Astrocyte of the hippocampus (primary cell): ENCODE measurements at places on chromosomes 2 and 18.
A peak's percentile ranks its signal among the peaks of the same experiment; 100 is the strongest.

DNA sequence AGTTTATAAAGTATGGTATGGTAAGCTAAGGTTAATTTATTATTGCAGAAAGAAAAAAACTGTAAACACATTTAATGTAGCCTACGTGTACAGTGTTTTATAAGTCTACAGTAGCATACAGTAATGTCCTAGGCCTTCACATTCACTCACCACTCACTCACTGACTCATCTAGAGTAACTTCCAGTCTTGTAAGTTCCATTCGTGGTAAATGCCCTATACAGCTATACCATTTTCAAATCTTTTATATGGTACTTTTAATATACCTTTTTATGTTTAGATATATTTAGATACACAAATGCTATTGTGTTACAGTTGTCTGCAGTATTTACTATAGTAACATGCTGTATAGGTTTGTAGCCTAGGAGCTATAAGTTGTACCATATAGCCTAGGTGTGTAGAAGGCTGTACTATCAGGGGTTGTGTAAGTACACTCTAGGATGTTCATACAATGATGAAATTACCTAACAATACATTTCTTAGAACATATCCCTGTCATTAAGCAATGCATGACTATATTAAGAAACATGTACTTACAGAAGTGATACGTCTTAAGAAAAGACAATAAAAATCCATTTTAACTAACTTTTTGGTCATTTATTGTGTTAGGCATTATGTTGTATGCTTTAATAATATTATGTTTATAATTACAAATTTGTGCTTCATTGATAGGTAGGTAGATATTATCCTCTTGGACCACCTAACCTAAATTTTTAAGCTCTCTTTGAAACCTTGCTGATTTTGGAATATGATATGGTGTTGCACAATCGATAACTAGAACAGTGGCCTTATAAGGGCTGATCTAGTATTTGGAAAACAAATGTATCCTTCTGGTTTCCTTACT is 51.9 kb downstream of the VRK2 start:
- no peak for DNase-seq

GRCh38 chr2:230906471-230907230 is 18.4 kb downstream of the GPR55 start:
- no peak for DNase-seq

- DNase-seq = no peak
Measured at GRCh38 chr2:23124214-23124750, 260.7 kb upstream of the KLHL29 start.

DNA sequence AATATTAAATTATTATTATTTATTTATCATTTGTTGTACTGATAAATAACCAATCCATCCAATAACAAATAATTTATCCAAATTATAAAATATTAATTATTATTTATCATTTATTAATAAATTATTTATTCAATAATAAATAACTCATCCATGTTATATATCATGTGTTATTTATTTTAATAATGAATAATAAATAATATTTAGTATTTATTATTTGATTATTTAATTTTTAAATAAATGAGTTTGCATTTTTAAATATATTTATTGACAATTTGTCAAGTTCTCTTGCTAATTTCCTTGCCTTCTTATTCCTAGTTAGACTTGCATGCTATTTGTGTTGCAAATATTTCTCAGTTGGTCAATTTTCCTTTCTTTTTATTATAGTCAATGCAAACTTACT is 995.4 kb downstream of the TSN start:
- no peak for DNase-seq

DNA sequence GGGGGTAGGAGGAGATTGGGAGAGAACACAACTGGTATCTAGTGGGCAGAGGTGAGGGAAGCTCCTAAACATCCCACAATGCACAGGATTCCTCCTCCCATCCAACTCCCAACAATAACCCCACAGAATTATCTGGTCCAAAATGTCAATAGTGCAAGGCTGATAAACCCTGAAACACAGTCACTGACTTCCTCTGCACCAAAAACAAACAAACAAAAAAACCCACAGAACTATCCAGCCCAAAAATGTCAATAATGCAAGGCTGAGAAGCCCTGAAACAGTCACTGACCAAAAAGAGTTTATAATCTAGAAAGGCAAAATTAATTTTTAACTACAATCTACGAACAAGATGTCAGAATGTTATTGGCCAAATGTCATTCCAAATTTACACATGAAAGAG is 9.8 kb downstream of the TMX3 start:
- no peak for DNase-seq

- no peak for DNase-seq
Measured at GRCh38 chr2:126786765-126787164, 111.9 kb upstream of the TEX51 start.

GRCh38 chr18:48335829-48336228 is 73.4 kb downstream of the ZBTB7C start:
- DNase-seq = peak; percentile 21

GRCh38 chr2:179031731-179032408 is 18.1 kb downstream of the CCDC141 start:
- no peak for DNase-seq

DNA sequence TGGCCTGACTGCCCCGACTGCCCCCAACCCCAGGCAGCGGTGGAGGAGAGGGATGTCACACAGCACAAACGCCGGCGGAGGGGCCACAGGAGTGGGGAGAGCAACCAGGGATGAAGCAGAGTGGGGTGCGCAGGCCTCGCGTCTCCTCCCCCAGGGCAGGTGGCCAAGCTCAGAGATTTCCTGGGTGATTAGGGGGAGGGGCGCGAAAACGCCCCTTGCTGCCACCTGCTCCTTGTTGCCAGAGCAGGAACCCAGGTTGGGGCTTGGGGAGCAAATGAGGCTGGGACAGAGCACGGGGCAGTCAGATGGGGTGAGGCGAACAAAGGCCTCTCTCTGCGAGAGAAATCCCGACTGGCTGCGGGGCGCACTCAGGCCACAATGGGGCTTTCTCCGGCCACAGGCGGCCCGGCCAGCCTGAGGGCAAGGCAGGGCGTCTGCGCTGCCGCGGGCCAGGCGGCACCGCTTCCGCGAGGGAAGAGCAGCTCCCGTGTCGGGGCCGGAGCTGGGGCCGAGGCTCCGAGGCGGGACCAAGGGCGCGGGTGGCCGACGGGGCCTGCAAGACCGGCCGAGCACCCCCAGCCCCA is 11.5 kb downstream of the TEX44 start:
- no peak for DNase-seq

DNA sequence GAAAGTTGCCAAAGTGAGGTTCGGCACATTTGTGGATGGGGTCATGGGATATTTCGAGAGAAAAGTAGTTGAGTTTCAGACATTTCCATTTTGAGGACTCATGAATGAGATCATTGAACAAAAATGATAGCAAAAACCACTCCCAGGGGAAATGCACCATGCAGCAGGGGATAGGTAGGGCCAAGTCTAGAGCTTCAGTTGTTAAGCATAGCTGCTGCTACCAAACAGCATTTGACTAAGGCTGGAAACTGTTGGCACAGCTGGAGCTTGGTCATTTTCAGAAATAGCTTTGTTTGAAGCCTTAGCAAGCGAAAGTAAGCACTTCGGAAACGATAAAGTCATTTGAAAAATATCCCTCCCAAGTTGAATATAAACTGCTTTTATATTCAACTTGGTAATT is 431.8 kb downstream of the SOCS6 start:
- no peak for DNase-seq

GRCh38 chr2:182359027-182359989 is 67.5 kb downstream of the PDE1A start:
- DNase-seq = no peak

DNA sequence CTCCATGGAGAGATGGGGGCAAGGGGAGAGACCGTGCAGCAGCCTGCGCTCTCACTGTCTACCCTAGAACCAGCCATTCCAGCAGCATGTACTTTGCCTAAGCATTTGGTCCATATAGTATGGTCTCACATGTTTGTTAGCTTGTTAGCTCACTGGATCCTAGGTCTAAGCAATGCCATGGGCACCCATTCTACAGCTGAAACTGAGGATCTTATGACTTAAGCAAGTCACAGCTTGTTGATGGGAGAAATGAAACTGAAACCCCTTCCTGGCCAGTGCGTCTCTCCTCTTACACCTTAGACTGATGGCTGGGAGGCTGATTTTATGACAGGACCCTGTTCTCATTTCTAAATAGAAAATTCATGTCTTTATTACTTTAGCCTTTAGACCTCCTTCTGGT is 90.1 kb downstream of the EPAS1 start:
- no peak for DNase-seq

DNA sequence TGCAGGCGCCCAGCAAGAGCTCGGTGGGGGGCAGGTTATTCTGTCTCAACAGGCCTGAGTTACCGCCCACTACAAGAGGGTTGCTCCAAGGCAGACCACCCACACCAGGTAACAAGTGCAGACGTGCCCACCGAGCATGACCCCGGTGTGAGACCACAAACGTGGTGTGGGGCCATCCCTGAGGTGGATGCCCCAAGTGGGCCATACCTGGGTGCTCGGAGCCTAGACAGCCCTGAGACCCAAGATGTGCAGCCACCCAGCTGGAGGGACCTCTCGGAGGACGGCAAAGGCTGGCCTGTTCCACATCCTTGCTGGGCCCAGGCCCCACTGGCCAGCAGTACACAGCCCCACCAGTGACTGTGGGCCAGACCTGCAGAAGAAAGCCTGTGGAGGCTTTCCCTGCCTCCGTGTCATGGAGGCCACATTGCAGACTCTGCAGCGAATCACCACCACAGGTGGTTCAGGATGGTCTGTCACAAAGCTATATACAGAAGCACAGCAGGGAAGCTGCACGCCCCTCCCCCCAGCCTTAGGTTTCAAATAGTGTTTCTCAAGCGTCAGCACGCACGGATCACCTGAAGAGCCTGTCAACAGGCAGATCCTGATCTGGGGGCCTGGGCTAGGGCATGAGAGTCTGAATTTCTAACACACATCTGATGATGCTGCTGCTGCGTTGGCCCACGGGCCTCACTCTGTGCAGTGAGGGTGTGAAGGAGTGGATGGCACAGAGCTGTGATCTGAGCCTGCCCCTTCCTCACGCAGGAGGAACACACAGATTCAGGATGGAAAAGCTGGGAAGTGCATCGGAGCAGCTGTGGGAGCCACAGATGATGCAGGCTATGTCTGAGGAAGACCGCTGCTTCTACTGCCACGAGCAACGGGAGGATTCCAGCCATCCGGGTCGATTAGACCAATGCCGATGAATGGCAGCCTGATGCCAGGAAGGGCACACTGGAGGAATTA is 96.8 kb downstream of the UXS1 start:
- no peak for DNase-seq

- no peak for DNase-seq
Measured at GRCh38 chr2:179560257-179560735, 295.7 kb upstream of the SESTD1 start.

DNA sequence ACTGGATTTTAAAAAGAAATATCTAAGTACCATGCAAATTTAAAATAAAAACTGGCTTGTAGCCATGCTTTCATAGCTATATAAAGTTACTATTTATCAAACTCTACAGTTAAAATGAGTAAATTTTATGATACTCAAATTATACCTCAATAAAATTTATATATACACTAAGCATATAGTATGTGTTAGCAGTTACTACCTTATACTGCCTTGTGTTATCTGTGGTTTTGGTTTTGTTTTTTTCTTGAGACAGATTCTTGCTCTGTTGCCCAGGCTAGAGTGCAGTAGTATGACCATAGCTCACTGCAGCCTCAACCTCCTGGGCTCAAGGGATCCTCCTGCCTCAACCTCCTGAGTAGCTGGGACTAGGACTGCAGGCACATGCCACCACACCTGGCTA is 342.1 kb downstream of the KIAA1328 start:
- DNase-seq = no peak

DNA sequence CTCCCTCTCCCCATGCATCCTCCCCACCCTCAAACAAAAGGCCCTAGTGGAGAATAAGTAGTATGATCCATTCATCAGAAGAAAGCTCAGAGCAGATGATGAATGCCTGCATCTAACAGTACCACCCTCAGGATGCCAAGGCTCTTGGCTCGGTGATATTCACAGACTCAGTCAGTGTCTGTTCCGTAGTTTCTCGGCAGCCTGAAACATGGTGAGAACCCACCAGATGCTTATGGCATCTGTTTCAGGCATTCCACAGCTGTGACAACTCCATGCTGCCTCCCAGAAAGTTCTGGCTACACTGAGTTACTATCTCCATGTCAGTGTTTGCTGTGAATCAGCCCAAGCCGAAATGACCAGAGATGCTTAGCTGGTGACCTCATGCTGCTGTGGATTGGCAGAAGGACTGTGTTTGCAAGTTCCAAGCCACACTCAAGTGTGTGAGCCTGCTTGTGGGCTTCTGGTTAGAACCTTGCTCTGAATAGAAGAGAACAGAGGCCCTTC is 83.9 kb downstream of the WDSUB1 start:
- peak; percentile 97 for DNase-seq

DNA sequence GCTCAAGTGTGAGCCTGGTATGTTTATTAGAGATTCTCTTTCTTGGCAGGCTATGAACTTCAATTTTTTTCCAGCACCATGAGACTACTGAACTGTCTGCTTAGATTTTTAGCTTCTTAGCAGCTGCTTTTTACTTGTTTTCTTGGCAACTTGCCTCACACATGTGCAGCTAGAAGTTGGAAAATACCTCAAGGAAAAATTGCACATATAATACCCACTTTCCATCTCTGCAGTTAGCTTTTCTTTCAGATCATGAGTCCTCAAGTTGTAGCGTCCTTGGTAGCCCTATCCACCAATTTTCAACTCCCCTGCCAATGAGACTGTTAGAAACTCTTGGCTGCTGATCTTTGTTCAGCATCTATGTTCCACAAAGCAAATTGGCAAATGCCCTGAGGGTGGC is 302.1 kb downstream of the HRH4 start:
- DNase-seq = no peak

- DNase-seq = peak; percentile 92
Measured at GRCh38 chr2:120546048-120546864, 189.4 kb upstream of the GLI2 start.

DNA sequence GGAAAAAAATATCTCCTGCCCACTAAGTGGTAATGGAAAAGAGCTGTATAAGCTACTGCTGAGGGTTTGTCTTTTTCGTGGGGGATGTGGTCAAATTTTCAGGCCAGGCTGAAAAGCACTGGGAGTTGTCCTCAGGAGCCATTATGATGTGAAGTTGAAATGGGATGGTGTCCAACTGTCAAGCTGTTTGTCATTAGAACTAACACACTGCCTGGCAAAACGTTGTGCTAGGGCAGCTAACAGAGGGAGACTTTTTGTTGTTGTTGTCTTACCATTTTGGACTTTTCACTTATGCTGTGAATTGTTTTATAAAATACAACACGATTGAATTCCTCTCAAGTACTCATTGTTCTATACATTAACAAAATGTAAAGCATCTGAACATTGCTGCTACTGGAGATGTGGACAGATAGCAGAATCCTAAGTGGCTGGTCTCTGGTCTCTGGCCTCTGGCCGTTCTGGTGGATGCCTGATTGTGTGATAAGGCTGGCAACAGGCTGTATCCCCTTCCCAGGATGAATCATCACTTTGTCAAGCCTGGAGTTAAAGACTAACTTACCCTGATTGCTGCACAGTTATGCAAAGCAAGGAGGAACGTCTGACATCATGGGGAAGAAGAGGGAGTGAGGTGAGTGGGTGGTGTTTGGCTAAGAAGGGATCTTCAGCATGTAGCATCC is 2.3 kb downstream of the MYO1B start:
- DNase-seq = peak; percentile 91

DNA sequence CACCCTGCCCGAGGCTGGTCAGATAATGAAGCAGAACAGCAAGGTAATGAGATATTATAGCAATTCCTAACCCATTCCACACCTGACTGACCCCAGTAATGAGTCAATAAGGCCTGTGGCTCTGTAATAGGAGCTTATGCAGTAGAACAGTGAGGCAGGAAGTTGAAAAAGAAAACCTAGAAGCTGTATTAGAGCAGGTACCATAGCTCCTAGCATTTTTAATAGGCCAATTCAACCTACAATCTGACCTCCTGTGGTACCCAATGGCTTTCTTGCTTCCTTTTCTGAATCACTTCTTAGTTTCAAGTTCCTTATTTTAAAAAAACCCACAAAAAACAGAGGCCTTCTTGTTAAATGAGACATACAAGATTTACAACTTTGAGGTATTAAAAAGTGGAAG is 43.6 kb upstream of the MAP2 start:
- no peak for DNase-seq
